ENCODE measurements at places on chromosomes 13 and 19. TPM values are rescaled to one million over a fixed set of nuclear protein-coding genes. Genes with fewer than 3 reads are reported as not detected.

PRR19 gene
- total RNA-seq = not detected

PSG6 gene
- not detected for total RNA-seq

NUMBL gene
- 10.8 TPM for total RNA-seq

ZNF446 gene
- total RNA-seq = 5.1 TPM

FCHO1 gene
- total RNA-seq = 4.6 TPM

PSG5 gene
- not detected for total RNA-seq

AMER2 gene
- total RNA-seq = not detected

FBN3 gene
- not detected for total RNA-seq

ZNF345 gene
- 1.9 TPM for total RNA-seq

KLK12 gene
- total RNA-seq = not detected

COL5A3 gene
- total RNA-seq = 0.12 TPM

SLC25A41 gene
- total RNA-seq = not detected

IZUMO4 gene
- 1.4 TPM for total RNA-seq

C13orf42 gene
- total RNA-seq = 0.49 TPM

IGSF23 gene
- not detected for total RNA-seq

SAMD4B gene
- 57.8 TPM for total RNA-seq

DACT3 gene
- total RNA-seq = not detected

CEP89 gene
- total RNA-seq = 16.1 TPM

LCP1 gene
- 44.4 TPM for total RNA-seq

GJB2 gene
- 10.5 TPM for total RNA-seq

RFPL4A gene
- not detected for total RNA-seq

GGN gene
- total RNA-seq = 0.17 TPM

ZNF180 gene
- 5.6 TPM for total RNA-seq

ZNF549 gene
- 5.9 TPM for total RNA-seq

C19orf38 gene
- total RNA-seq = 0.50 TPM

ZNF878 gene
- not detected for total RNA-seq
